ENCODE measurements at places on chromosomes 11 and 22.

- no peak for DNase-seq
Measured at GRCh38 chr11:6320411-6321155, at the start of gene CAVIN3. CAVIN3 (minus strand) TSS chr11:6320501; CDS start chr11:6320476, 25 bp downstream.

- DNase-seq: no peak
Measured at GRCh38 chr22:32800158-32800882, 1.2 kb upstream of the TIMP3 start.

DNA sequence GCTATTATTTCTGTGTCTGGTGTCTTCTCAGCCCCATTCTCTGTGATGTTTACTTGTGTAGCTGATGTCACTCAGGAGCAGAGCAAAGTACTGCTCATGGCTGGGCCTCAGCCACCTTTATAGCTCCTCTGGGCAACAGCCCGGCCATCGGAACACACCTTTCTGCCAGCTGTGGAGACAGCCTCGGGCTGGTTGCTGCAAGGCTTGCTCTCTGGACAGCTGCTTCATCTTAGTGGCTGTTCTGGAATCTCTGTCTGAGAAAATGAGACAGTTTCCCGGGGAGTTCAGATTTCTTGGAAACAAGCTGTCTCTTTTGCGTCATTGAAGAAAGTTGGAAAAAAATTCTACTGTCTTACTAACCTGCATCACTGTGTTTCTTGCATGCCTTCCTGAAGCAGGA, 20.0 kb downstream of the THY1 start:
- no peak for DNase-seq

DNA sequence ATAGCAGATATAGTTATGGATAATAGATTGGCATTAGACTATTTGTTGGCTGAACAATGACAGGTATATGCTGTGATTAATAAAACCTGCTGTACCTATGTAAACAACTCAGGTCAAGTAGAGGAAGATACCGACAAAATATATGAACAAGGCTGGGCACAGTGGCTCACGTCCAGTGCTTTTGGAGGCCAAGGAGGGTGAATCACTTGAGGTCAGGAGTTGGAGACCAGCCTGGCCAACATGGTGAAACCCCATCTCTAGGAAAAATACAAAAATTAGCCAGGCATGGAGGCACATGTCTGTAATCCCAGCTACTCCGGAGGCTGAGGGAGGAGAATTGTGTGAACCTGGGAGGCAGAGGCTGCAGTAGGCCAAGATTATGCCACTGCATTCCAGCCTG, 14.0 kb upstream of the CHKA start:
- DNase-seq: no peak

GRCh38 chr22:36218648-36219193, 17.1 kb upstream of the APOL4 start:
- peak; percentile 18 for DNase-seq

- no peak for DNase-seq
Measured at GRCh38 chr11:78216571-78217287, 28.0 kb downstream of the USP35 start.

- DNase-seq: no peak
Measured at GRCh38 chr11:91081440-91082043, 858.7 kb upstream of the CHORDC1 start.

- DNase-seq: no peak
Measured at GRCh38 chr11:126310992-126311310, 7.1 kb downstream of the DCPS start.

DNA sequence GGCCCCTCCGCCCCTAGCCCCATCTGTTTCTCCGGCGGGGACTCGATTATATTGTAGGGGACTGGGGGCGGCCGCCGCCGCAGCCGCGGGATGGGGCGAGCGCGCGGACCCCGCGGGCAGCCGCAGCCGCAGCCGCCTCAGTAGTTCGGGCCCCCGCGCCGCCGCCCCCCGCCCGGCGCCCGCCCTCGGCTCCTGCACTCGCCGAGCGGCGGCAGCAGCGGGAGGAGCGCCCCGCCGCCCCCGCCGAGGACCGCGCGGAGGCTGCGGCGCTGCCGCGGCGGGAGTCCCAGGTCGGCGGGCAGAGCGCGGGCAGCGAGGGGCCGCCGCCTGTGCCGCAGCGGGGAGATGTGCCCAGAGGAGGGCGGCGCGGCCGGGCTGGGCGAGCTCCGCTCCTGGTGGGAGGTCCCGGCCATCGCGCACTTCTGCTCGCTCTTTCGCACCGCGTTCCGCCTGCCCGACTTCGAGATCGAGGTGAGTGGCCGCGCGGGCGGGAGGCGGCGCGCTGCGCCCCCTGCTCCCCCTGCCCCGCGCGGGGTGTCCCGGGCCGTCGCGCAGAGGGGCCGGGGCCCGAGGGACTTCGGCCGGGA, at the start of gene CECR2:
CECR2 (plus strand) TSS at position 22 of the 587 bp plus-strand sequence; CDS start at position 346, 324 bp downstream.
- peak; percentile 25 for DNase-seq

- no peak for DNase-seq
Measured at GRCh38 chr22:33465554-33465953, 407.4 kb upstream of the SYN3 start.

DNA sequence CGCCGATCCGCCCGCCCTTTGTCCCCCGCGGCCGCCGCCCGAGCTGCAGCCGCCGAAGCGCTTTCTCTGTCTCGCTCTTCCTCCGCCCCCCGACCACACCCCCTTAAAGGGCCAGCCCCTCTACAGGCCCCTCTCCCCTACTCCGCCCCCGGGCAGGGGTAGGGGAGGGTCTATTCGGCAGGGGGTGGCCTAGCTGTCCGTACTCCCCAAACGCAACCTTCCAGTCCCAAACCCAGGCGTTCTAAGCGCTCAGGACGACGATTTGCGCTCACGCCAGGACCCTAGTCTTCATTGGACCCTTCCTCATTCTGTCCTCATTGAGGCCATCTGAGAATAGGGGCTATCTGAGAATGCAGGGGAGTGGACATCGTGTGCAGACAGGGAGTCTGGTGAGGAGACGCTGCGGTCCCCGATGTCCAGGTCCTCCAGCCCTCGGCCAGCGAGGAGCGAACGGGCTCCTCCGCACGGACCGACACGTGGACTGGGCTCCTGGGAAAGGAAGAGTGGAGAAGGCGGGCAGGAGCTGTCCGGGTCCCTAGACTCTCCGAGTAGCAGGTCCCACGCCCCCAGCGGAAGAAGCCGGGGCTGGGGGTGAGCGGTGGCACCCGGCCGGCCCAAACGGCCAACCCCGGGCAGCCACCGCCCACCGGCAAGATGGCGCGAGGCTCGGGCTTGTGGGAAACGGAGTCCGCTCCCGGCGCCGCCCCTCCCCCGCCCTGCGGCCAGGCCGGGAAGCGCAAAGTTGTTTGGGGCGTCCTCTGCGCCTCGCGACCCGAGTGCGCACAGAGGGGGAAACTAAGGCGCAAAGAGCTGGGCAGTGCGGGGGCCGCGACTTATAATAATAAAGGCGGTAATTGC, at the start of gene PPP1R14B:
PPP1R14B (minus strand) TSS at position 73 of the 858 bp plus-strand sequence. CDS start 270 bp downstream, outside the sequence.
- peak; percentile 84 for DNase-seq

DNA sequence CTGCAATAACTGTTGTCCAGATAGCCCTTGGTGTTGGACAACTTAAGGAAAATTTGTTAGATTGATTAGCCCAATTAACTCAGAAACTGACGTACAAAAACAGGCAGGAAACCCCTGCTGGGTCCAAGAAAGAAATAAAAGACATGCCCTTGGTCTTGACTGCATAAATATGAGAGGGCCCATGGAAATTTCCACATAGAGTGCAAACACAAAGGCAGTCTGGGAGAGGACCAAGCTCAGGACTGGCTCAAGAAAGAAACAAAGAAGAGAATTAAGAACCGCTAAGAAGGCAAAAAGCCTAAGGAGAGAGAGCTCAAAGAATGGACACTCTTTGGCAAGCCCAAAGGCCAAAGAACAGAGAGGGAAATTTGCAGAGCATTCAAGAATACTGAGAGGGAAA, 1243.9 kb downstream of the LRRC4C start:
- no peak for DNase-seq

DNA sequence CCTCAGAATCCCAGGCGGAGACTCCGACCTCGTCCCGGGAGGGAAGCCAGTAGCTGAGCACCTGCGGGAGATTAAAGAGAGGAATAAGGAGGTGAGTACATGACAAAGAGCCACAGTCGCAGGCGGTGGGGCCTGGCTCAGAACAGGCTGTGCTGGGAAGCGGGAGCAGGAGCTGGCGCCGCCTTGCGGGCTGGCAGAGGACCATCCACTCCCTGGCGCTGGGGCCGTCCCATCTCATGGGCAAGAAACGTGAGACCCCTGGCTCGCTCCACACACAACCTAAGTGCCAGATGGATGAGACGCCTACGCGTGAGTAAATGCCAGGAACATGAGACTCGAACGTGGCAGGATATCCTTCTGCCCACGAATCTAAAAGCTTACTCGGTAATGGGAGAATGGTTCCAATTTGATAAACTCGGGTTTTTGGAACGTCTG, 6.3 kb downstream of the CEND1 start:
- no peak for DNase-seq

DNA sequence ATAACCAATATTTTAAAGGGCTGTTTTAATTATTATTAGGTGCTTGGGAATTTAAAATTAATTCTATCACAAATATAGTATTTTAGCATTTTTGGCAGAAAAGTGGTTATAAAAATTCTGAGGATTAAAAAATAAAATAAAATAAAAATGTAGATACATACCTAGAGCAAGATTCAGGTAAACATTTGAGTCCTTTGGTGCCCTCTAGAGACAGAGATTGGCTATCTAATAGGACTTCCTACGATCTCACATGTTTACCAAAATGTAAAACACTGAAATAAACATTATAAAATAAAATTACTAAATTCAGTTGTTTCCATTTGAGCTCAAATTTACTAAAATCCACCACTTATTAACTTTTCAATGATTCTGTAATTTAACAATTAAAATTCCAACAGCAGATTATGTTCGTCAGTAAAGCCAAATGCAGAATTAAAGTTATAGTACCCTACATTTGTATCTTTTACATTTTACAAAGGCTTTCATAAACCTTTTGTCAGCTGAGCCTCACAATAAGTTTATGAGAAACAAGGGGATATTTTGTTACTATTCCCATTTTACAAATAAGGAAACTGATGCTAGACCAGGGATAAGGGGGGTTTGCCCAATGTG, 27.7 kb downstream of the SLC36A4 start:
- DNase-seq: no peak

- no peak for DNase-seq
Measured at GRCh38 chr22:27662359-27663301, 138.9 kb downstream of the MN1 start.

DNA sequence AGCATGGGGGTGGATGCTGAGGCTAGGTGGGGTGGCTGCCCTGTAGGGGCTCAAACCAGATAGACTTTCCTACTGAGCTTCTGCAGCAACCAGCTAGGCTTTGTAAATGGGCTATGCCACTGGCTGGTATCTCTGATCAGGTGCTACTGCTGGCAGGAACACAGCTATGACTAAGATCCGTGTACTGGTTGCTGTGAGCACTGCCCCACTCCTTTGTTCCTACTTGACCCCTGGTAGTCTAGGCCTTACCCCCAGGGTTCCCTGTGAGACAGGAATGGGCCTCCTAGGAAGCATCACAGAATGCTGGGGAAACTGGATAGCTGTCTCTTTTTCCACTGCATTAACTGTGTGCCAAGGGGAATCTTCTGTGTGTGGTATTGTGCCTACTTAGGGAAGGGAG, 58.4 kb upstream of the GAB2 start:
- no peak for DNase-seq

GRCh38 chr22:35517769-35518530, 22.7 kb upstream of the RASD2 start:
- DNase-seq: no peak

DNA sequence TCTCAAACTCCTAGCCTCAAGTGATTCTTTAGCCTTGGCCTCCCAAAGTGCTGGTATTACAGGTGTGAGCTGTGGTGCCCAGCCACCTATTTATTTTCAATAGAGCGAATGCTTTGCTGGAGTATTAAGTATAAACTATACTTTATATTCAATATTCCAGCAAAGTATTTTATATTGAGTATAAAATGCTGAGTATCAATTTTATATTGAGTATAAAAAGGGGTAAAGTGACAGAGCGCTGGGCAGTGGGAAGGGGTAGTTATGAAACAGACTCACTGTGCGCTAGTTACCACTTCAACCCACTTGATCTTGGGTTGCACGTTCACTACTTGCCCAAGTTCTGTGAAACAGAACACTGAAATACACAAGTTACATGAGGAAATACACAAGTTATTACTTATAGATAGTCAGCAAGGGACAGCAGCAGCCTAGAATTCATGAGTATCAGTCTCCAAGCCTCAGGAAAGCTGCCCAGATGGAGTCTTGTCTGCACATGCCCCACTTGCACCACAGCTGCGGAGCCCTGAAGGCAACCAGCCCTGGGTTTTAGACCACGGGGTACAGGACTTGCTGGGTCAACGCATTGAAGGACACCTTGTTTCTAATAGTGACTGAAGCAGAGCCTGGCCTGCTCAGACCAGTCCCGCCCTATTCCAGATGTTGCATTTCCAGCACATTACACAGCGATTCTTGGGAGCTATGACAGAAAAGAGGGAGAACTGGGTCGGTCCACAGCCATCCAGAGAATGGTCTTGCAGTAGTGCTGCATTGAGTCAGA, 51.6 kb upstream of the SYT13 start:
- no peak for DNase-seq

GRCh38 chr22:35957589-35957988, 71.0 kb downstream of the RBFOX2 start:
- no peak for DNase-seq

DNA sequence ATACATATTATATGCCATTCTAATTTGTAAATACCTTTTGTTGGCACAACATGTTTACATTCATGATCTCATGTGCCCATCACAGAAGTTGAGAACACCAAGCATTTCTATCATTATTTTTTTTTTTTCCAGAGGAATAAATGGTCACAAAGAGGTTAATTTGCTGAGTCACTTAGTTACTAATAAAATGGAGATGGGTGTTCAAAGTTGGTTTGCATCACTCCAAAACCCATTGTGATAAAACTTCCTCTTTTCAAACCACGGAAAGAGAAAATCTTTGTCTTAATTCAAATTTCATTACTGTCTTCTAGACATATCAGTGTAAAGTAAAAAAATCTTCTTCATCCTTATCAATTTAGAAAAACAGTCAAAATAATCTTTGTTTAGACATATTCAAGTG, 636.8 kb upstream of the CCDC179 start:
- DNase-seq: peak; percentile 9

- no peak for DNase-seq
Measured at GRCh38 chr11:105111145-105111944, 28.2 kb downstream of the CARD18 start.

- no peak for DNase-seq
Measured at GRCh38 chr11:8805296-8805695, 105.7 kb upstream of the AKIP1 start.

GRCh38 chr11:65492637-65493366, 6.0 kb upstream of the MALAT1 start:
- peak; percentile 79 for DNase-seq

GRCh38 chr11:1167256-1167655, 9.5 kb downstream of the MUC5AC start:
- DNase-seq: no peak

- DNase-seq: no peak
Measured at GRCh38 chr11:19730373-19730772, 17.7 kb downstream of the NAV2 start.

Data from KBM-7 (cell line).